ENCODE measurements at places on chromosomes 12 and 14.

- no peak for DNase-seq
Observed at GRCh38 chr14:105075379-105076295, 10.4 kb upstream of the GPR132 start.

- DNase-seq, result no peak
Observed at GRCh38 chr12:65331456-65331855, 53.0 kb downstream of the MSRB3 start.

DNA sequence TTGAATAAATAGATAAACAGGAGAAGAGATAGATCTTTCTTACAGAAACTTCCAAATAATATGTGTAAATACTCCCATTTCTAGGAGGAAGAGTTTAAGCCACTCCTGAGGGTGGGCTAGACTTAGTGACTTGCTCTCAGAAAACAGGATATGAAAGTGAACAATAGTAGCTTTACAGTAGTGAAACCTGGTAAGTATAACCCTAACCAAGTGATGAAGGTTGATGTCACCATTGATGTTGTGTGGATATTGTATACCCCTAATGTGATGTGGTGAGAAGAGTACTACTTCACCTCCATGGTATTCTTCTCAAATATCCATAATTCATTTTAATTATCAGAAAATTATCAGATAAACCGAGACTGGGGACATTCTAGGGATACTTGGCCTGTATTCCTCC is 20.9 kb downstream of the AKAP6 start:
- DNase-seq, result no peak

- no peak for DNase-seq
Observed at GRCh38 chr14:77885367-77885766, 85.5 kb downstream of the ADCK1 start.

- DNase-seq, result no peak
Observed at GRCh38 chr12:81692008-81692407, 67.1 kb downstream of the PPFIA2 start.

- DNase-seq, result no peak
Observed at GRCh38 chr12:50477241-50477832, 27.4 kb upstream of the DIP2B start.

DNA sequence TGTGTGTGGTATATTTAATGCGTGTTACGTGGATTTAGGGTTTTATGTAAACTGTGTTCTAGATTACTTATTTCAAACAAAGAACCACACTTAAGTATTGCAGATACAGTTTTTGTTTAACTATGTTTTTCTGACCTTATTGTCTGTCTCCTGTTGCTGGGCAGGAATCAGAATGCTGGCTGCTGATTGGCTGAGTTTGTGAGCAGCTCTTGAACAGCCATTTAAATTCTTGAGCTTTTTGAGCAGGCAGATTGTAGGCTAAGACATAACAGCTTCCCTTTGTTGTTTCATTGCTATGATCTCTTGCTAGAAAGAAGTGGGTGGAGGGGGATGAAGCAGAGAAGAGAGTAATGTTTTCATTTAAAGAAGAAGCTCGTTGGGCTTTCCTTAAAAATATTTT is 52.2 kb downstream of the ATF7IP start:
- DNase-seq, result peak; percentile 30

- no peak for DNase-seq
Observed at GRCh38 chr14:72787841-72788240, 106.1 kb downstream of the DPF3 start.

- no peak for DNase-seq
Observed at GRCh38 chr14:104895207-104895785, 29.4 kb upstream of the PLD4 start.

- no peak for DNase-seq
Observed at GRCh38 chr14:27371209-27371608, 773.4 kb upstream of the NOVA1 start.

GRCh38 chr14:34857689-34858449 is 17.3 kb downstream of the BAZ1A start:
- DNase-seq, result no peak

DNA sequence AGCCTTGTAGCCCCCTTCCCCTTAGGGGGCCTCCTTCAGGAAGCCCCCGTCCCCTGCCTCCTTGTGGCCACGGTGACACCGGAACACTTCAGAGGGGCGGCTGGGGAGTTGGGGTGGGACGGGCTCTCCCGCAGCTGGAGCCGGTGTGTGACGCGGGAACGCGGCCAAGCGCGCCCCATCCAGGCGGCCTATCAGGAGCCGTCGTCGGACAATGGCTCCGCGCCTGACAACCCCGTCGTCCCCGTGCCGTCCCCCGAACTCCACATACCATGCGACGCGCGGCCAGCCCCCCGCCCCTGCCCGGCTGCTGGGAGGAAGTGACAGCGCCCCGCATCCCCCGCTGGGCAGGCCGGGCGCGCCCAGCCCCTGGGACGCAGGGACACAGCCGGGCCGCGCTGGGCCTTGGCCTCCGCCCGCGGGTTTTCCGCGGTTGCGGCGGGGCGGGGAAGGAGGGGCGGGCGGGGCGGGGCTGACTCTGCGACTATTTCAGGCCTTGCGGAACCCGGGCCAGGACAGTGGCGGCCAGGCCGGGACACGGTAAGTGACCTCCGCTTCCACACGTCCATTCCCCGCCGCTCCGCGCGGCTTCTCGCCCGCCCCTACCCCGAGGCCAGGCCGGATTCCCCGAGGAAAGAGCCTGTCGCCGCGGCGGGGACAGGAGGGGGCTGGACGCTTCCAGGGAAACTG is at the start of gene TNFAIP2:
Gene TNFAIP2 (plus strand): TSS at position 515 of the 687 bp plus-strand sequence. CDS start 2,997 bp downstream, outside the sequence.
- no peak for DNase-seq

DNA sequence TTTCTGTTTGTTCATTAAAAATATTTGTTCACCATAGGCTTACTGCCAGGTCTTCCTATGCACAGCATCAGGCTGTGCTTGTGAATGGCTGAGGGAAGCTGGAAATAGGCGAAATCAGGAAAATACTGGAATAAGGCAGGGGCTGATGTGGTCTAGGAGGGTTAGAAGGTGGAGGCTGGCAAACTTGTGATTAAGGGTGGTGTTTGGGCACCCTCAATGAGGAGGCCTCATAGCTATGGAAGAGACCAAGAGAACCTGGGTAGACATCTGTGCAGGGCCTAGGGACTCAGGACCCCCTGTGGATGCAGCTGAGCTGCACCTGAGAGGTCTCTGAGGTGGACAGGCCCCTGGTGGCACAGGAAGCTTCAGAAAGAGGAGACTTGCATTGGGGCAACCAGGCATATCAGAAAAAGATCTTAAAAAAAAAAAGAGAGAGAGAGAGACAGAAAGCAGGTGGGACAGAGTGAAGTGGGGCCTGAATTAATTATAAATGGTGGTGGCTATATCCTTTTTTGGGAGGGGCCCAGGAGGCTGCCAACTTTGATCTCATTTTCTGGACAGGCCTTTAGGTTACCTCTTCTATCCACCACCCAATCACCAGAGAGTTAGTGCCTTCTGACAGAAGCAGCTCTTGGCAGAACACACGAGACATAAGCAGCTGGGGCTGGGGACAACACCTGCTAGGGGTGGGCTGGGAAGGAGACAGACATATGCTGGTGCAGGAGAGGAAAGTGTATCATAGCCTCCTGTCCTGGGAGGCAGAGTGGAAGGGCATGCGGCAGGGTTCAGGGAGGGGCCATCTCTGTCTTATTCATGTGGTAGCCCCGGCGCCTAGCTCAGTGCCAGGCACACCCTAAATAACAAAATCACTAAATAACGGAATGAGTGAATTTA is 46.7 kb upstream of the ATP23 start:
- DNase-seq, result no peak

- DNase-seq, result no peak
Observed at GRCh38 chr14:32443890-32444661, 115.0 kb downstream of the AKAP6 start.

- DNase-seq, result no peak
Observed at GRCh38 chr12:77772676-77773298, 57.9 kb upstream of the NAV3 start.

- DNase-seq, result no peak
Observed at GRCh38 chr14:69664865-69665526, 53.6 kb downstream of the SUSD6 start.

DNA sequence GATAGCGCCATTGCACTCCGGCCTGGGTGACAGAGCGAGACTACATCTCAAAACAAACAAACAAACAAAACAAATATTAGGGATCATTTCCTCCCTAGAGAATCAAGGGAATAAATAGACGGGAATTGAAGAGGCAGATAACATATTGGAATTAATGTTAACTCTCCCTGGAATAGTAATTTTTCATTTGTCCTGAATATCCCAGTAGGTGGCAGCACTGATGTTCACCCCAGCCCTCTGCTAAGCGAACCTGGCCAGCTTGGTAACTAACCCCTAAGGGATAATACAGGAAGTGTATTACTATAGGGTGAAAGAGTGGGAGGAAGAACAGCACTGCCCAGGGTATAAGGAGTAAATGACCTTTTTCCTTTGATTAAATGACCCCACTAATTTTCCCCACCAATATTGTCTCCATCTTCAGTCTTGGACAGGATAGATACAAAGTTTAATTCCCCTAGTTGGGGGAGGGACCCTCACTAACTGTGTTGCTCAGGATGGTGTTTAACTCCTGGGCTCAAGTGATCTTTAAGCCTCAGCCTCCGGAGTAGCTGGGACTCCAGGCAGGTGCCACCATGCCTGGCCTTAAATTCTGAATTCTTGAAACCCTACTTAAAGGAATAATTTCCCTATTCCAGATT is 40.5 kb downstream of the SLC2A14 start:
- DNase-seq, result no peak

DNA sequence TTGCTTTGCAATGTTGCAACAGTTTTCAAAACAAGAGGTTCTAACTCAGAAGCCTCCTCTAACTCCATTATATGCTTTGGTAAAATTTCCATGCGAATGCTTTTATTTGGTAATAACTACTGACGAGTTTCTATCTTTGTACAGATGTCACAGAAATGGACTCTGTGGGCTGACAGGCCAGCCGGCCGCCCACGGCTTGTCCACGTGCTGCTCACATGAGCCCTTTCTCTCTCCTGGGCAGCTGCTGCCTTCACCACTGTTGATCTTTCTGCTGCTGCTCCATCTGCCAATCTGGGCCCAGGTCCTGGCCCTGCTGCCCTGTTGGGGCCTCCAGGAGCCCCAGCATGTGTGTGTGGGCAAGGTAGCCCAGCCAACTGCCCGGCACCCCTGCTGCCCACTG is 168.2 kb upstream of the TMEM132C start:
- no peak for DNase-seq

DNA sequence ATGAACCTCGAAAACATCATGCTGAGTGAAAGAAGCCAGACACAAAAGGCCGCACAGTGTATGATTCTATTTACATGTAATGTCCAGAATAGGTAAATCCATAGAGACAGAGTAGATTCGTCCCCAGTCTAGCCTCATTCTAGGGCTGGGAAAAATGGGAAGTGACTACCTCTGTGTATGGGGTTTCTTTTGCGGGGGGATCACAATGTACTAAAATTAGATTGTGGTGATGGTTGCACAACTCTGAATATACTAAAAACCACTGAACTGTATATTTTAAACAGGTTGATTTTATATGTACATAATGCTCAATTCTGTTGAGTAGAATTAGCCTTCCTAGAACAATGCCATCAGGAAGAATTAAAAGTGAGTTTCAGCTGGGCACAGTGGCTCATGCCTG is 6.3 kb upstream of the RILPL2 start:
- DNase-seq, result no peak

DNA sequence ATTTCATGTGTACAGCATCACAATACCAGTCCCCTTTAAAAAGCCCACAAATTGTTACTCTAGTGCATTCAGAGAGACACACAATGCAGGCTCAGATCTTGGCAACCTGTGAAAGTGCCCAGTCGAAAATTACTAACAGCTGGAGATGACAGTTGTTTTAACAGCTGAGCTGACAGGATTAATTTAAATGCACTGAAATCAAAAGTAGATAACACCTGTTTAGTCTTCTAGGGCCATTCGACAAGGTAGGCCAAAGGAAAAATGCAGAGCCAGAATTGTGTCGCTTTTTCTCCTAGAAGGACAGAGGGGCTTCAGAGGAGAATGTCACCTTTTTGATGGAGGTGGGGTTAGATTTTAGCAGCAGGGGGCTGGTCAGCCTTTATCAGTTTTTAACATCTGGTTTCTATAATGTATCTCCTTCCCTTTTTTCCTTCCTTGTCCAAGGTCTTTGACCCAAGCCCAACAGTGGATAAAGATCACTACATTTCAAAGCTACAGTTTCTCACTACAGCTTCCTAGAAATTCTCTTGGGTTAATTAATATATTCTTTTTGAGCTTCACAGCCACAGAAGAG is 139.1 kb downstream of the SOX5 start:
- no peak for DNase-seq

DNA sequence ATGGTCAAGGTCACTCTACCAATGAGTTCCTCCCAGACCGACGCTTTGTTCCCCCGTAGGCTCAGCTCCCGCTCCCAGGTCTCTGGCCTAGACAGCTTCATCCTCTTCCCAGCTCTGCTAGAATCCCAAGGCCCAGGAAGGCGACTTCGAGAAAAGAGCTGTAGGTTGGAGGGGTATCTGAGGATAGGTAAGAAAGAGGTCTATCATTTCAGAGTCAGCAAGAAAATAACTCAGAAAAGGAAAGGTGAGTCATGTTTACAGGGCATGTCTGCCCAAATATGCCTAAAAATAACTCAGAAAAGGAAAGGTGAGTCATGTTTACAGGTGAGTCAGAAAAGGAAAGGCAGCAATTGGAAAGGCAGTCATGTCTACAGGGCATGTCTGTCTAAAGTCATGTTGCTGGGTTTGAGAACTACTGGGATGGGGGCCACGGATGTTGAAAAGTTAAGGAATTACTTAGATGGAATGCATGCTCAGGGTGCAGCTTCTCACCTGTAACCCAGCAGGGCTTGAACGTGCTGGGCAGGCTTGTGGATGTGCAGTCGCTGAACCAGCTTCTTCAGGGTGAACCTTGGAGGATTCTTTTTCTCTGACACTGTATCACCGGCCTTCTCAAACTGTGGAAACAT is 12.2 kb downstream of the TEP1 start:
- no peak for DNase-seq

- DNase-seq, result no peak
Observed at GRCh38 chr12:32400866-32401265, 1.5 kb downstream of the FGD4 start.

- no peak for DNase-seq
Observed at GRCh38 chr12:102421802-102422583, 58.4 kb downstream of the IGF1 start.

- no peak for DNase-seq
Observed at GRCh38 chr12:110913119-110914056, 7.0 kb downstream of the MYL2 start.

DNA sequence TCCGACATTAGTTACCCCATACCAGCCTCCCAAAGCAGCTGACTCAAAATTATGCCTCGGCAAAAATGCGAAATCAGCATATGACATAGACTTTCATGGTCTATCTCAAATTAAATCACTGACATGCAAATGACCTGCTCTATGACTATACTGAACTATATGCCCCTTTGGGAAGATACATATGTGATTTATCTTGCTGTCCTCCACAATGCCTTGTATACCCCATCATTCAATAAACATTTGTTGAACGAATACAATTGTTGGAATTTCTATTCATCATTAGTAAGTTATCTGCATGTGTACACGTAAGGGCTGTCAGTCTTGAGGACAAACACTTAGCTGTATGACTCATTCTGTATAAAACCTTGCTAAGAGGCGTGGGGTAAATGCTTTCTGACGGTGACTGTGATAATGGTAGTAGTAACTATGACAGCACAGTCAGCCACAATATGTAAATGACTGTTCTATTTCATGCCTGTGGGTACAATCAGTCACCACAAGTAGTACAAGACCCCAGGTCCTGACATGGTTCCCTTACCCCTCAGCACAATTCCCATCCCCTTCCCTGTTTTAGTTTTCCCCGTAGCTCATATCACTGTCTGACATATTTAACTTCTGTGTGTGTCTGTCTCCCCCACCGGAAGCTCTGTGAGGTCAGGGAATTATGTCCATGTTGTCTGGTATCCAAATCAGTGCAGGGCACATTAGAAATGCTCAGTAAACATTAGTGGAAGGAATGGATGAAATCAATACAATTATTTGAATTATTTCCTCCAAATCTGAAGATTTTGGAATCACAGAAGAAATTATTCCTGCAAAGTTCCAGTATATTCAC is 42.8 kb downstream of the STXBP6 start:
- DNase-seq, result no peak

All from stimulated activated CD4-positive, alpha-beta T cell treated with anti-CD3 and anti-CD28 coated beads, Interleukin-12 subunit alpha, Interleukin-12 subunit beta, amount 100 ng/mL, for 4 hours (primary cell).